ENCODE measurements at places on chromosomes 7 and 10.

- DNase-seq: no peak
Observed at GRCh38 chr10:6579904-6580278, at the start of gene PRKCQ. Gene PRKCQ (minus strand): TSS chr10:6580276. CDS start chr10:6515135, 65,141 bp downstream.

- no peak for DNase-seq
Observed at GRCh38 chr7:22140578-22140977, 194.9 kb upstream of the CDCA7L start.

- no peak for DNase-seq
Observed at GRCh38 chr7:84997626-84998025, 189.2 kb downstream of the SEMA3D start.

- no peak for DNase-seq
Observed at GRCh38 chr10:102220612-102221011, 5.5 kb upstream of the ELOVL3 start.

DNA sequence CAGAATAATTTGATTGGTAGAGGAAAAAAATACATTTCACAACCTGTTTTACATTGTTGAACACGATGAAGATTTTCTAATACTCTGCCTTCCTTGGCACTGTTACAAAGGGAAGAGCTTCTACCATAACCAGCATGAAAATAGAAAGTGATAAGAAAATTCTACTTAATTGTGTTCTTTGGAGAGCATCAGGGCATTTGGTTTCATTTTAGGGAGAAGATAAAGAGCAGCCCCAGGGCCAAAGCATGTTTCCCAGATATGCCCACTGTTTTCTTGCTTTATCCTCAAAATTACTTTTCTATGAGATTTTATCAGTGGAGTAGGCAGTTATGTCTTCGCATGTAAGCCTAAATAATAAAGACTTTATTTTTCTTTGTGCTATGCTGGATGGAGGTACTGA lies 9.5 kb downstream of the CHRM2 start:
- DNase-seq: no peak

DNA sequence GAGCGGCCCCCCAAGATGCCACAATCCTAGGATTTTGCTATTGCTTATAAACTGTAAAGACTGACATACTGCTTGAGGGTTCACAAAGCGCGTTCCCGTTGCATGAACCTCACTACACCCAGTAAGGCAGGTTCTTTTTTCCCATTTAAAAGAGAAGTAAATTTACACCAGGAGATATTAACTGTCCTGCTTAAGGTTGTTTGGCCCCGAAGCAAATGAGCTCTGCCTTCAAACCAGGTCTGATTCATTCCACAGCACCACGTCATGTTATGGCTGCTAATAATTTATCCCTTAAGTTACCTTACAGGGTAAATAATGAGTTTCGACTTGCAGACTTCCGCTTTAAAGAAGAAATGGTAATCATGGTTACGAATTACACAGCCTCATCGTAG lies 559 bp upstream of the FKBP14 start:
- DNase-seq: no peak

Measured in pancreas (tissue), 10 donors.